Glomerular endothelial cell (primary cell): ENCODE measurements at places on chromosomes 6 and 20. TPM values are rescaled to one million over a fixed set of nuclear protein-coding genes. Genes with fewer than 3 reads are reported as not detected.

IRF4 gene
- not detected in 2 replicates for total RNA-seq

BMP5 gene
- not detected in 2 replicates for total RNA-seq

GLP1R gene
- total RNA-seq = not detected in 2 replicates

NXT1 gene
- 32.6 and 45.6 TPM in 2 replicates for total RNA-seq

CDH26 gene
- total RNA-seq = not detected in 2 replicates

CARMIL1 gene
- 6.4 and 7.8 TPM in 2 replicates for total RNA-seq

HLA-DQB1 gene
- total RNA-seq = 0.10 and 1.1 TPM in 2 replicates

ME1 gene
- total RNA-seq = 13.8 and 19.8 TPM in 2 replicates

ELOVL2 gene
- total RNA-seq = not detected in 2 replicates

SALL4 gene
- total RNA-seq = 0.92 and 1.8 TPM in 2 replicates

BTN1A1 gene
- not detected in 2 replicates for total RNA-seq

CDKN1A gene
- total RNA-seq = 562 and 624 TPM in 2 replicates

CCR6 gene
- not detected in 2 replicates for total RNA-seq

CFAP61 gene
- not detected in 2 replicates for total RNA-seq

NUP153 gene
- total RNA-seq = 29.6 and 34.1 TPM in 2 replicates

KCNK17 gene
- total RNA-seq = not detected in 2 replicates
